ENCODE measurements at places on chromosomes 1 and 21.

DNA sequence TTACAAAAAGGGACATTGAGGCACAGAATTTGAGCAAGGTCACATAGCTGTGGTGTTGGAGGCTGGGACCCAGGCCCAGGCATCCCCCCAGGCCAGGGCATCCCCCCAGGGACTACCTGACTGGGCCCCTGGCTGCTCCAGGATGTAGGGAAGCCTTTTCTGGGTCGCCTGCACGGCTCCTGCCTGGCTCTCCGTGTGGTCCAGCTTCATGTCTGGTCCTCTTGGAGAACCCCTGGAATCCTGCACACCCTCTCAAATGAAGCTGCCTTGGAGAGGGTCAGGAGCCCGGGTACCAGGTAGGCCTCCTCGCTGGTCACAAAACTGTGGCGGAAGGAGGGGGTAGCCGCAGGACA lies 919 bp upstream of the CELSR2 start:
- no peak for DNase-seq

GRCh38 chr1:7103874-7104273 lies 318.6 kb downstream of the CAMTA1 start:
- DNase-seq, result no peak

GRCh38 chr1:6239950-6240768 lies 3.8 kb upstream of the HES3 start:
- no peak for DNase-seq

GRCh38 chr21:31342348-31342747 lies 1.7 kb downstream of the TIAM1 start:
- DNase-seq, result no peak

DNA sequence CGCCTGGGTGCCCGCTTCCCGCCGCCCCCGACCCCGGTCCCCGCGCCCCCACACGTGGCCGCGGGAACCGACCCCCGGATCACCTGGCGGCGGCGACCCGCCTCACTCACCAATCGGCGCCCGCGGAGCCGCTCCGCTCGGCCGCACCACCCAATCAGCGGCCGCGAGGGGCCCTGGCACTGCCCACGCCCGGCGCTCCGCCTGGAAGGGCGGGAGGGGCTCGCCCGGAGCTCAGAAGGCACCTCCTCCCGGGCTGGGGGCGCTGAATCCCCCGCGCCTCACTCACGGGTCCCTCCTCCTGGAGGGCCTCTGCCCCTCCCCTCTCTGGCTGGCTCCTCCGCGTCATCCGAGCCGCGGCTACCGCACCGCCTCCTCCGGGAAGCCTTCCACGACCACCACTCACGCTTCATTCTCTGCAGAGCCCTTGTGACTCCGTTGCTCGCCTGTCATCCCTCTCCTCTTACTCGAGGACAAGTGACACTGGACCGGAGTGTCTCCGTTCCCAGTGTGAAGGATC lies 374 bp downstream of the SH2D5 start:
- DNase-seq, result peak; percentile 70

DNA sequence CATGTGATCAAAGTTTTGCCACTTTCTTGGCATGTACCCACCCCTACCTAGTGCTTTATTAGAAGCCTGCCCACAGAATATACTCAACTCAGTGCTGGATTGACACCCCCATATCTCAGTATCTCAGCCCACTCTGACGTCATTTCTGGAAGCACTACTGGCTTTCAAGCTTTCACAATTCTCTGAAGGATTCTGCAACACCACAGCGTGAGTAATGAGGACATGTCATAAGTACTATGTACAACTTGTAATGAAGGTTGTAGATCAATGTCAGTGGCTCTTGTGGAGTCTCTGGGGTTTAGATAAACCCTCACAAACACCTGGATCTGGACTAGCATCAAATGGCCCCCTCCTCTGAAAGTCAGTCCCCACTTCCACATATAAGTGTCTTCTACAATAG lies 57.2 kb downstream of the TNFSF4 start:
- no peak for DNase-seq

- no peak for DNase-seq
Measured at GRCh38 chr21:42081931-42082381, 10.8 kb downstream of the UMODL1 start.

DNA sequence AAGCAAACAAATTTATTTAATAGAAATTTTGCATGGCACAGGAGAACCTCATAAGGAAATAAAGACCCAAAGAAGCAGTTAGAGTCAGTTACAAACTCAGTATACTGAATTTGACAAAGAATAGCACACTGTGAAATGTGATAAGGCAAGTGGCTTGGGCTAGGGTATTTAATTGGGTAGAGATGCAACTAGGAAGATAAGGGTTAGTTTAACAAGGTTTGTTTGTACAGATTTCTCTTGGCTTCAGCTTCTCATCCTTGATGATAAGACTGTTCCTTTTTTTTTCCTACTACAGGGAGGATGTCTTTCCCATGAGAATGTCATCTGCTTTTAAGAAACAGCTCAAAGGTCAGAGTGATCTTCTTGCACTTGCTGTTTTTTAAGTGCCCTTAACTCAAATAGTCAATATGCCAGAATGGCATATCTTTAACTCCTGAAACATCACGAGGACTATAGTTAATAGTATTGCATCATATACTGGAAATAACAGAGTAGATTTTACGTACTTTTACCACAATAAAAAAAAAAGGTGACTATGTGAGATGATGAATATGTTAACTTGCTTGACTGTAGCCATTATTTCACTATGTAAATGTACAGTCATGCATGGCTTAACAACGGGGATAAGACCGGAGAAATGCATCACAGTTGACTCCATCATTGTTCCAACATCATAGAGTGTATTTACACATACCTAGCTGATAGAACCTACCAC lies 9.2 kb upstream of the TRAF3IP3 start:
- no peak for DNase-seq

DNA sequence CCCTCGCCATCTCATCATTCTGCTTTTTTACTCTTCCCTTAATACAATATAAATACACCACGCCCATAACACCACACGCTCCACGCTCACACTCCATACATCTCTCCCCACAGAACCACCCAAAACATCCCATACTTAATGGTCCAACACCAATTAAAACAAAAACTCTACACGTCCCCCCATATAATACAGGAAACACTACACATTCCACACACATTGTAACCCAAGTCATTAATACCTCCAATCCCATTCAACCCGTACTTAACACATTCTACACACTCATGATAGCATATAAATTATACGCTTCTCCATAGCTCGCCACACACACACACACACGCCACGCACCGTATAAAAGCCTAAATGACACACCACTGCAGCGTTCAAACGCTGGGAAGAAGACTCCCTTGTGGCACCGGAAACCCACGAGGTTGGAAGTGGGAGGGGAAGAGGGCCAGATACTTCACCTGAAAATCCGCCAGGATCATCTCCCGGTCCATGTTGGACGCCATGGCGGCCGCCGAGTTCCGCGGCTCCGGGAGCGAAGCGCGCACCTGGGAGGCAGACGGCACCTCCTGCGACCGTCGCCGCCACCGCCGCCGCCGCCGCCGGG lies 659 bp downstream of the FAF1 start:
- peak; percentile 23 for DNase-seq

DNA sequence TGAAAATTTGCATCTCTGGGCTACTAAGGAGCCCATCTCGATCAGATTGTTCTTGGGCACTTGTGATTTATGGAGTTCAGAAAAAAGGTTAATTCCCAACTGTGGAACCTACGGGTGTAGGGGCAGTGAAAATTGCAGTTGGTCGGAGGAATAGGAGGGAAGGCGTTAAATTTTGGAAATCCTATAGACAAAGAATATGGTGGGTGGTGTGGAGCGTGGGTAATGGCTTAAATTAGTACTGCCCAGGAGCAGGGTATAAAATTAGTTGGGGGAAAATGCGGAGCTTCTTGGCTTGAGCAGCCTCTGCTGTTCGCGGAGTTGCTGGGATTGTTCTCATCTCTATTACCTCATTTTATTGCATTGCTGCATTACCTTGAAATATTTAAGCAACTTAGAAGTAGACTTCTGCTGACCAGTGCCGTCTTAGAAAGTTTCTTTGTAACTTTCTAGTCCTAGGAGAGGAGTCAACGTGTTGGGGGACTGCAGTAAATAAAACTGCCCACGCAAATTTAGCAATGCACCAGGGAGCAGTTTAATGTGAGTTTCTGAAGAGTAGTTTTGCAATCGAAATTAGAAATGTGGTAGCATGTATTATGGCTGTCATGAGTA lies 514 bp downstream of the S1PR1 start:
- peak; percentile 31 for DNase-seq

DNA sequence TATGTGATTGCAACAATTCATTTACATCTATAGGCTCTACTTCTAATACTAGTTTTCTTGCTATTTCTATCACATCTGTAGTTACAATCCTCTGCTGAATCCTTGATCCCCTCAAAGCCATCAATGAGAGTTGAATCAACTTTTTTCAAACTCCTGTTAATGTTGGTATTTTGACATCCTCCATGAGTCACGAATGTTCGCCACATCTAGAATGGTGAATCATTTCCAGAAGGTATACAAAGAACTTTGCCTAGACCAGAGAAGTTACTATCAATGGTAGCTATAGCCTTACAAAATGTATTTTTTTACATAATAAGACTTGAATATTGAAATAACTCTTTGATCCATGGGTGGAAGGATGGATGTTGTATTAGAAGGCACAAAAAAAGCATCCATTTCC lies 110.0 kb downstream of the AMY1C start:
- no peak for DNase-seq

GRCh38 chr1:42877380-42877779 lies 31.0 kb downstream of the ZNF691 start:
- DNase-seq, result no peak

GRCh38 chr1:161502181-161502580 lies 3.1 kb upstream of the FCGR2A start:
- DNase-seq, result no peak

DNA sequence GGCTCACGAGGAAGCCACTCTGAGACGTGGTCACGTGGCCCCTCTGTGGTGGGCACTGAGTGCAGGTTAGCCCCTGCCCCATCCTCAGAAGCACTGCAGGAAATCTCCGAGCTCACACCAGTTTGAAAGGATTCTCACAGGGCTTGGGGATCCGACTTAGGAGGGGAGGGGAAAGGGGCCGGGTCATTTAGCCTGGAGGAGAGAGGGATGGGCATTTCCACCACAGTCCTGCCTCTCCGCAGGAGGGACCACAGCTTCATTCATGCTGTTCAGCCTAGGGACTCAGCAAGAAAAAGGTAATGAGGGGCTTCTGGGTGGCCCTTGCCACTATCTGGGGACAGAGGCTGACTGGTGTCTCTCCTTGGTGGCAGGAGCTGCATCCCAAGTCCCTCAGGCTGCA lies 126.5 kb downstream of the NPHP4 start:
- no peak for DNase-seq

DNA sequence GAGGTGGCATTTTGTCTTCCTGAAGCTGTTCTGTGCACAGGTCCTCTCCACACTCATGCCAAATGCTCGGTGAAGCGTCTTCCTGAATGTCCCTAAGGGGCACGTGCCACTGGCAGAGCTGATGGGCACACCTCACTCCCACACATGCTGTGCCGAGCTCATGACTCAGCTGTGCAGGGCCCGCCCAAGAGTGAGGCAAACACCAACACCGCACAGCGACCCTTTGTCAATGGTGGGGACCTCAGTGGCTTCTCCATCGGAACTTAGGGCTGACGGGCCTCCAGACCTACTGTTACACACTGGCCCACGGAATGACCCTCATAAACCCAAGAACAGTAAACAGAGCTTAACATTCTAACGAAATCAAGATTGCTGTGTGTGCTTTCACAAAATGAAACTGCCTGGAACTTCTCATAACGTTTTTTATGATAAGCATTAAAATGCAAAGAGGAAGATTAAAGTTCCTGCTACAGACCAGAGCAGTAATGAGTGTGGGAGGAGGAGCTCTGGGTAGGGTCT lies 89.3 kb downstream of the SIM2 start:
- DNase-seq, result no peak

GRCh38 chr1:10286244-10286643 lies 75.9 kb downstream of the KIF1B start:
- DNase-seq, result peak; percentile 32

- DNase-seq, result no peak
Measured at GRCh38 chr1:200367841-200368534, 41.8 kb downstream of the ZNF281 start.

DNA sequence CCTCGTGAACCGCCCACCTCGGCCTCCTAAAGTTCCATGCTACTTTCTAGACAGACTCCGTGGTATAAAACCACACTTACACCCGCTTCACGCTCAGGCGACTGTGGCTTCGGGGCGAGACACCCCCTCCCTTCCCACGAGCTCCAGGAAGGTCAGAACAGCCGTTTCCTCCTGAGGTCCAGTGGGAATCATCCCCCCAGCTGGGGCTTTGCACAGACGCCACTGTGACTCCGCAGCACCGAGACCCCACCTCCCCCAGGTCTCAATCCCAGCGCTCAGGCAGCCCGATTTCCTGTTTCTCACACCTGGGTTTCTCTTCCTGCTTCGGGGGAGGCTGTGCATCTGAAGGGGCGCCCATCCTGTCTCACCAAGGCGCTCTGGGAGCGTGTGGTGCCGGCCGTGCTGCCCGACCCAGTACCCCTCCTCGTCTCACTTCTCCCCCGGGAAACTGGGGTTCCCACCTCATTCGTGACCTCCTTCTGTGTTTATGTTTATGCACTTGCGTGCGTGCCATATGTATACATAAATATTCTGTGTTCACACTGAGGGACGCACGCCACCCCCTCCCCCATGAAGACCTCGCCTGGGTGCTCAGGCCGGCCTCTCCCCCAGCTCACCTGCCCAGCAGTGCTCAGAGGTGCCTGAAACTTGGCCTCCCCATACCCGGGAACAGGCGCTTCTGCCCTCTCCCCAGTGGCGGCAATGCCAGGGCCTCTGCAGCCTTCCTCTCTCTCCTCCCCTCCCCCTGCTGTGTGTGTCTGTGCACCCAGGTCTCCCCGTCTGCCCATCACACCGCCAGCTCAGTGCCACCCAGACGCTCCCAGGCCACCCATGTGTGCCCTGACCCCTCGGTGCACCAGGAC lies 14.6 kb downstream of the SLC35E2B start:
- DNase-seq, result peak; percentile 21

DNA sequence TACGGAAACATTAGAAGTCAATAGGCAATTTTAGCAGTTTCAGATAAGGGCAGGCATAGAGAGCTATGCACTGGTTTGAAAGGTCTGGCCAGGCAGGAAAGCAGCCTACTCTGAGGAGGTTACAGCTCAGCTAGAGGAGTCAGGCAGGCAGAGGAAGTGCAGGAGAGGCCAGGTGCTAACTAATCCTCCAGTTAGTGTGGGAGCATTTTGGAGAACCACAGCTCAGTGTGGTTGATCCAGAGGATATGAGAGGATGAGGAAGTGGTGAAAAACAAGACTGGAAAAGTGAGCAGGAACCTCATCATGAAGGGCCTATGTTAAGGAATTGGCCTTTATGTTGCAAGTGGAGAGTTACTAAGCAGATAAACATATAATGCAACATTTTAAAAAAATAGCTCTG lies 282.4 kb upstream of the SGIP1 start:
- DNase-seq, result no peak

DNA sequence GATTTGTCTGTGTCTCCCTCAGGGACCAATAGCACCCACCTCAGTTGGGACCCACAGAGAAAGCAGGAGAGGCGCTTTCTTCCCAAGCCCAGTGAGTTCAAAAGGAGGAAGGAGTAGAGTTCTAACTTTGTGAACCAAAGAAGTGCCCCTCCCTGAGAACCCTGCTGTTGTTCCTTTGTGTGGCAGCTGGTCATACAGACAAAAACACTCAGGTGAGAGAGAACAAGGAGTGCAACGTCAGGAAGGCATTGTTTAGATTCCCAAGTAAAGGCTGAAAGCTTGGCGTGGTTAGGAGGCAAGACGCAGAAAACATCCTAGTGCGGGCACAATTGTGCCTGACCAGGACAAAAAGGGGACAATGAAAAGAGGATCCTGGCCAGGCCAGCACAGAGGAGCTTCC lies 654.6 kb downstream of the KIF26B start:
- no peak for DNase-seq
